ENCODE measurements at places on chromosomes 11 and 22.

GRCh38 chr11:79942646-79943045 lies 501.8 kb upstream of the TENM4 start:
- DNase-seq = no peak

DNA sequence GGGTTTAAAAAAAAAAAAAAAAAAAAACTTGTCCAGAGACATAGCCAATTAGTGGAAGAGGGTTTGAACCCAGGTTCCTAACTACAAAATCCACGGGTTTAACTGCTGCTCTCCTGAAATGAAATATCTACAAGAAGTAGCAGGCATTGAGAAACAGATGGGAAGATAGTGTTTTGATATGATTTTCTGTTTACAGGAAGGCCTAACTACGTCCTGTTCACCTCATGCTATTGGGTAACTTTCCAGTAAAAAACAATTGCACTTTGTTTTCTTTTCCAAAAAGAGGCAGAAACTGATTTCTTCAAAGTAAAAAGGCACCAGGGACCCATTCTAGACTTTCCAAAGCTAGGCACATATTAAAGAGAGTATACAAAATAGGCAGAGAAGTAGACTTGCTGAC lies 5.9 kb upstream of the C11orf91 start:
- no peak for DNase-seq

GRCh38 chr11:19602891-19603290 lies 109.7 kb upstream of the NAV2 start:
- no peak for DNase-seq

DNA sequence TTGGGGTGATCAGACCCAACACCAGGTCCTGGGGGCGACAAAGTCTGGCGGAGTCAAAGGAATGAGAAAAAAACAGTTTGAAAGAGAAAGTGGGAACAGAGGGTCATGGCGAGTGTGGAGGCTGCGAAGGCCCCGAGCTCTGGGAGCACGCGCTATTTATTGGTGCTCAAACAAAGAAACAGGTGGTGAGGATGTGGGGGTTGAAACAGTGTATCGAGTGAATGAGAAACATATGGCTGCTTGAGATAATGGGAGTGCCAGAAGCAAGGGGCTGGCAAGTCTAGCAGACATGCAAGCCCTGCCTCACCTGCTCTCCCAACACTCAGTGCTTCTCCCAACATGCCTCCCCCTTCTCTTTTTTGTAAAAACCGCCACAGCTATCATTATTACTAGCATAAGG lies 7.8 kb upstream of the DUSP18 start:
- DNase-seq = no peak

DNA sequence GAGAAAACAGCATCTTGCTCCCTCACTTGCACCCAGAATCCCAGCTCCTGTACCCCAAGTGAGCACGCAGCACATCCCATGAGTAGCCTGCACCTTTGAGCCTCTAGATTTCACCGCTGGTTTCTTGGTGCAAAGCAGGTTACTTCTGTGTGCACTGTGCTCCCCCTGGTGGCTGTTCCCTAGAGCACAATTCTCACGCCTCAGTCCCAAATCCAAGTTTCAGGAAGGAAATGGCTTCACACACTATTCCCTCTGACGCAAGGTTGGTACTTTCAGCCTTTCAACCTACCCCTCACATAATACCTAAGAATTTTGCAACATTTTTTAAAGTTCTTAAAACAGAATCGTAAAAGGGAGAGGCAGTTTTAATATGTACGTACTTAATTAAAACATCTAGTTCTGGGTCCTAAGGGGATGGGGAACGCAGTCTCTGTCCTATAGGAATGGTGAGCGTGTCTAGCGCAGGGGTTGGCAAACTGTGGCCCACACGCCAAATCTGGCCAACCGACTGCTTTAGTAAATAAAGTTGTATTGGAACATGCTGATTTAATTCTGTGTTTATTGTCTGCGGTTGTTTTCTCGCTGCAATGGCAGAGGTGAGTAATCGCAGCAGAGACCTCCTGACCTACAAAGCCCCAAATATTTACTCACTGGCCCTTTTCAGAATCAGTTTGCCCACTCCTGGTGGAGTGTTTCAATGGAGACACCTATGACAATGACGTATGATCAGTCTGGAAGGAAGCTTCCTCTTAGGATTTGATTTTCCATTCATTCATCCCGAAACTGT lies 27.5 kb downstream of the DHCR7 start:
- peak; percentile 66 for DNase-seq

DNA sequence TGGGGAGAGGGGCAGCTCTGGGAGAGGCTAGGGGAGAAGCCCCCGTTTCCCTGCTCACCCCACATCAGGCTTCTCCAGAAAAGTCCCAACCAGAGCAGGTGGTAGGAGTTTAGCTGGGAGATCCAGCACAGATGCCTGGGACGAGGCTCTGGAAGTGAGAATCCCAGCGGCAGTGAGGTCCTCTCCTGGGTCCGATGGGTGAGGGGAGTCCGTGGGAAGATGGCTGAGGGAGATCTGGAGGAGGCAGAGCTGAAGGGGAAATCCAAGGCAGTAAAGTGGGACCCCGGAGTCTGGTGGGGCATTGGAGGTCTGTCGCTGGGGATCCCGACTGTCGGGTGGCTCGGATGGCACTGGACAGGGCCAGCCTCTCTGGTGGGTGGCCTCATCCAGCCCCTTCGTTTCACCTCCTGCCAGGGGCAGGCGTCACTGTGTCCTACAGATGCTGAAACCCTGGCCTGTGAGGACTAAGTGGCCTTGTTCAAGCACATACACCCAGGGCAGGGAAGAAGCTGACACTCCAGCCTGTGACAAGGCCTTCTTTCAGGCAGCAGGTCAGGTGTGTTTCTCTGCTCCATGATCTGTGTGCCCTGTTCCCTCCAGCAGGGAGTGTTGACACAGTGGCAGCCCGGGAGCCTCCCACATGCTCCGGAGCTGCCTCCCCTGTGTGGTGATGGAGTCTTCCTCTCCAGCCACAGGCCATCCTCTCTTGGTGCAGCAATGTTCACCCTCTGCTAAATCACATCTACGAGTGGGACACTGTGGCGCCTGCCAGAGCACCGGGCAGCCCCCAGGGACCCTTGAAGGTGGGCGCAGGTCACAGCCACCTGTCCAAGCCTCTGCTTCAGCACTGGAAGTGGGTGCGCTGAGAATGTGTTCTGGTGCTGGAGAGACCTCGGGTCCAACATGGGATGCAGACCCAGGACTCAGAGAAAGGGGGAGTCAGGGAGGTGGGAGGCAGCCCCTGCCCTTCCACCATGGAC lies 850.8 kb downstream of the BRD1 start:
- no peak for DNase-seq

DNA sequence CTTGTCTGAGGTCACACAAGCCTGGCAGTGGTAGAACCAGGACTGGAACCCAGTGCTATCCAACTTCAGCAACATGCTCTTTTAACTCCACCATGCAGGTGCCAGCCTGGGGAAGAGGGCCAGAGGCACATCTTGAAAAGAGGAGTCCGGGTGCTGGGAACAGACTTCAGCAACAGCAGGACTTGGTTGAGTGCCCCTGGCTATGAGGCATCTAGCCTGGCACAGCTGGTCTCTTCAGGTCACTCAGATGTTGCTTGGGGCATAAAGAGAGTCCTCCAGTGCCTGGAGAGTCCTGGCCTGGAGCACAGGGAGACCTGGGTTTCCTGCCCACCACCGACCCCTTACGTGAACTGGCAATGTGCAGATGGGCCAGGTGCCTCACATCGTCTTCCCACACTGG lies 5.1 kb upstream of the CLCF1 start:
- no peak for DNase-seq

- DNase-seq = no peak
These were observed 304.0 kb upstream of the NARS2 start for GRCh38 chr11:78878631-78879030.

DNA sequence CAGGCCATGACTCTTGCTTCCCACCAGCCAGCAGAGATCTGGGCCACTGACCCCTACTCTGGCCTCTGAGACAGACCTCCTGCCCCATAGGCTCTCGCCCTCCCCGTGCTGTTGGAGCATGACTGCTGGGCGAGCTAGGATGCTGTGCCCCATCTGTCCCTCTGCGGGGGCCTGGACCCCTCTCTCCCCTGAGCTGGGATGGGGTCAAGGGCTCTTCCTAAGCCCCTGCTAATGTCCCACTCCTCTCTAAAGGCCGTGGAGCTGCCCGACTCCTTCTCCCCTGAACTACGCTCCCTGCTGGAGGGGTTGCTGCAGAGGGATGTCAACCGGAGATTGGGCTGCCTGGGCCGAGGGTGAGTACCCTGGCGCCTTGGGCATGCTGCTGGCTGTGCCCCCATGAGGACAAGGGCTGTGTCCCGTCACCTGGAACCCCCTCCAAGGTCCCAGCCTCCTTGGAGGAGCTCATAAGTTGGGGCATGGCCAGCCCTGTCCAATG lies 6.2 kb upstream of the ANKRD13D start:
- DNase-seq = no peak

DNA sequence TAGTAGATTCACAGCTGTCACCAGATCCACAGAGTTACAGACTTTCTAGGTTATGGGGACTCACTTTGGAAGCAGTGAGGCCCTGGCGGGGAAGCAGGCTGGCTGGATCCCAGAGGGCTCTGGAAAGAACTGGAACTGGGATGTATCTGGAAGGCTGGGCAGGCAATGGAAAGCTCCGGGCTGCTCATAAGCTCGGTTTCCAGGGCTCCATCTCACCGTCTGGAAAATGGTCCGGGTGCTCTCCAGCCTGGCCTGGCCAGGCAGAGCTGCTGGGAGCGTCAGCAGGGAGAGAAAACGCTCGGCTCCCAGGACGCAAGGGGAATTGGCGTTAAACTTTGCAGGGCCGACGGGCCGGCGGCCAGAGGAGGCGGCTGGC lies 335 bp upstream of the SEZ6L start:
- peak; percentile 2 for DNase-seq

GRCh38 chr22:24148266-24149197 lies 32.8 kb upstream of the SUSD2 start:
- DNase-seq = no peak

- peak; percentile 82 for DNase-seq
These were observed 7.9 kb downstream of the TIGD3 start for GRCh38 chr11:65362320-65362931.

- no peak for DNase-seq
These were observed 44.9 kb downstream of the AAMDC start for GRCh38 chr11:77865805-77866204.

DNA sequence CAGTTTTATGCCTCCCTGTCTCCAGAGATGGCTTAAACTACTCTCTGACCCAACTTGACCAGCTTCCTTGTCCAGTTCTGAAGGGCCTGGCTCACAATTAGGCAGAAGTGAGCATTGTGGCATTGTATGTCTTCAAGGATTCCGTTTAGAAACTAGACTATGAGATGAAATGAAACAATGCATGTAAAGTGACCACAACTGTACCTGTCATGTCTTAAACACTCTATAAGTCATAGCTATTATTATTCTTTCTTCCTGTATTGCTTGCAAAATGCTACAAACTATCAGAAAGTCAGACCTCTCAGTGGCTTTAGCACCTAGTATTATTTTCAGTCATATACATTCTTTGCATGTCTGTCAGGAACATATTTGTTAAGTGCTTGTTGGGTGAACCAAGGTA lies 127.9 kb upstream of the MTMR2 start:
- DNase-seq = no peak

DNA sequence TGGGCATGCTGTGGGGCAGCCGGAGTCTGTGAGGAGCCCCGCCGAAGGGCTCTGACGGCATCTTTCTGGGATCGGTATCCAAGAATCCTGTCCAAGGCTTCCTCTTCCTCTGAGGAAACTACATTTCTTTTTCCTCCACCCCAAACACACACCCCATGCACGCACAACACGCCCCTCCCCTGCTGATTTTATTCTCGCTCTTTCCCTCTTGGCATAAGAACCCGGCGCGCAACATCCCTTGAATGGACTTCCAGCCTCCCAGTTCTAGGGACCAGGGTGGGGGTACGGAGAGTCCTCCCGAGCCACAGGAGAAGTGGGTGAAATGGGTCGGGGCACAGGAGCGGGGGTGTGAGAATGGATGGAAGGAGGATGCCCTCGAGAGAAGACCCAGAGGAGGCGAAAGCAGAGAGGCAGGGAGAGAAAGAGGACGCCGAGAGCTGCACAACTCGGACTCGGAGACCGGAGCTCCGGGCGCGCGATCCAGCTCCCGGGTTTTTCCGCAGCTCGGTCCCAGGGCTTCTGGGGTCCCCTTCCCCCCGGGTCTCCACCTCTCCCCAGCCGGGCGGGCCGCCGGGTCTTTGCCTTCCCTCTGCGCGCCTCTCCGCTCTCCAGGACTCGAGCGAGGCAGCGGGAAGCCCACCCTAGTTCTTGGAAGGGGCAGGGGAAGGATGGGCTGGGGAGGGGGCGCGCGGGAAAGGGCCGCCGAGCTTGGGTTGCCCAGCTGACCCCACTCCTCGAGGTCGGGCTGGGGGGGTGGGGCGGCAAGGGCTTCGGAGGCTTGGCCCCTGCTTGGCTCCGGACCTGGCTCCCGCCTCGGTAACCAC lies 1.5 kb upstream of the LARGE1 start:
- DNase-seq = peak; percentile 64

DNA sequence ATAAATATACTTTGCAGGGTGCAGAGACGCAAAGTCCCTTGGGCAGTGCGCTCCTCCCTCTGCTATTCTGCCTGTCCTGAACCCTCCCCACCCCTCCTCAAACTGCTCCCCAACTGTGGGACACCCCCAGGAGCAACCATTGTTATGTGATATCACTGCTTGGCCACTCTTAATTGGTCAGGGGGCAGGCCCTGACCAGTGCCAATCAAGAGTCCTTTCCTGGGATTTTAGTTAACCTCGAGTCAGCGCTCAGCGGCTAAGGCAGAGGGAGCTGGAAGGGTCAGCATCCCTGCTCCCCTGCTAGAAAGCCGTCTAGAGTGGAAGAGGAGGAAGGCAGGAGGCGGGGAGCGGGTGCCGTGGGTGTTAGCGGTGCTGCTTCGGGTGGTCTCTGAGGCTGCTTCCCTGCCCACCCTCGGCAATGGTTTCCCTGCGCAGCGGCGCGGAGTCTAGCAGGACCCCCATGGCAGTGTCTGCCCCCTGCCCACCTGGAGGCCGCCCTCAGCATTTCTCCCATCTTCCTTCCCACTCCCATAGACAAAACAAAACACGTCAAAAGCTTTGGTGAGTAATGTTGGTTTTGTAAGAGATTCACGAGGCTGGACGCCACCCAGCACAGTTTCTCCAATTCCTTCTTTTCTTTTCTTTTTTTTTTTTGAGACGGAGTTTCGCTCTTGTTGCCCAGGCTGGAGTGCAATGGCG lies 38.4 kb upstream of the A4GALT start:
- no peak for DNase-seq

DNA sequence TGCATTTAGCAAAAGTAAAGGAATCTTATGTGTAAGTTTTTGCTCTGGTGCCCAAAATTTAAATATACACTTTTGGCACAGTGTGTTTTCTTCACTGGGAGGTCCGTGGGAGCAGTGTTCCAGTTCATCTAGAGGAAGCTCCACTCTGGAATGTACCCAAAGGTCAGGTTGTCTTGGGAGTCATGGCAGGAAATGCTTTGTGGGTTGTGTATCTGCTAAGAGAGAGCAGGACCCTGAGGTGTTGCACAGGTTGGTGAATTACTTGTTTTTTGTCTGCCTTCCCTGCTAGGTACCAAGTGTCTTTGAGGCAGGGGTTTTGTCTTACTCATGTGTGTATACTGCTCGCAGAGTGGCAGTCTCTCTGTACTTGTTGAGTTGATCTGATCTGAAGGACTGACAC lies 37.3 kb downstream of the DIXDC1 start:
- no peak for DNase-seq

Measured in B cell (primary cell).